ENCODE measurements at places on chromosomes 6 and 20.

GRCh38 chr6:147909640-147910039, 401.1 kb downstream of the SAMD5 start:
- DNase-seq = no peak

GRCh38 chr6:94956910-94957309, 620.4 kb upstream of the MANEA start:
- DNase-seq = no peak

DNA sequence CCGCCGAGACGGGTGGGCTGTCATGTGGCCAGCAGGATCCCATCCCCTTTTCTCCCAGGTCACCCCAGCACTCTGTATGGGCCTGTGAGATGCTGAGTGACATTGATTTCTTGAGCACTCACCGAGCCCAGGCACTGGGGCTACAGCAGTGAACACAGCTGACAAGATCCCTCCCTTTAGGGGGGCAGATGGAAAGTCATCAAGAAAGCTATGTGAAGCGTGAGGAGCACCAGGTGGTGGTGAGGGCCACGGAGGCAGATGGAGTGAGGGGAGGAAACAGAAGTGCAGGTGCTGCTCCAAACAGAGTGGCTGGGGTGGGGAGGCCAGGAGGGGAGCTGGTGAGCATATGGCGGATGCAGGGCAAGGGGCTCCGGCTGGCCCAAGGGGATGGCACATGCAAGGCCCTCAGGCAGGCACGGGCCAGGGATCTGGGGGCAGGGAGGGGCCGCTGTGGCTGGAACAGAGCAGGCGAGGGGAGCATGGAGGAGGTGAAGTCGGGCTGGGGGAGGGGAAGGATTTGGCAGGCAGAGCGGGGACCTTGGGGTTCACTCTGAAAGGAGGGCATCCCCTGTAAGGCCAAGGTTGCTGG, 184.0 kb downstream of the BMP7 start:
- no peak for DNase-seq

GRCh38 chr20:35883336-35883777, 70.9 kb downstream of the SCAND1 start:
- DNase-seq = no peak

DNA sequence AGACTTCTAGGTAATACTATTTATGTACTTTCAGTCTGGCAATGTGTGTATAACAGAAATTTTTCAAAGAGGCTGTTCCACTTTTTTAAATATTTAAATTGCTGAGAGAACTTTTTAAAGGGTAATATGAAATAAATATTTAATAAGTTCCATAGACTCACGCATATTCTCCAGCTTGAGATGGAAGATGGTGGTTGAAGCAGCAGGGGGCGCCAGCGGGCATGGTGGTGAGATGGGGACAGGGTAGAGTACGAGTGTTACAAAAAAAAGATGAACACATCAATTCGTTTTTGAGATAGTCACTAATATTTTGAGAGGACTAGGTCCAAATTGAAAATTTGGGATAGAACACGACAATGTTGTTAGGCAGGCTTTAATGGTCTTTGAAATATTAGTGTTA, 68.4 kb downstream of the RSPO3 start:
- no peak for DNase-seq

DNA sequence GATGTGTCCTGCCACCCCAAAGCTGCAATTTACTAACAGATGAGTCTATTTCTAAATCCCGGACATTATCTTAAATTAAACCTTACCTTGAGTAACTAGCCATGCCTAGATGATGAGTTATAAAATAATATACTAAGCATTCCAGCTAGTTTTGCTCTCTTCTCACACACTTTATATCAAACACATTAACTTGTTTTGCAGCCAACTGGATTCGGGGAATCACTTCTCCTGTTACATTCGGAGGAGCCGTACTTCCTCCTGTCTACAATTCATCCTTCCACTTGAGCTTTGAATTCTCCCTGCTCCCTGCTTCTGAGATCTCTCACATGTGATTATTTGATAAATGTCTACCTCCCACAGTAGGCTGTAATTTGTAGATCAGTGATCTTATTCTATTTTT, 420.1 kb downstream of the GJA1 start:
- DNase-seq = no peak

DNA sequence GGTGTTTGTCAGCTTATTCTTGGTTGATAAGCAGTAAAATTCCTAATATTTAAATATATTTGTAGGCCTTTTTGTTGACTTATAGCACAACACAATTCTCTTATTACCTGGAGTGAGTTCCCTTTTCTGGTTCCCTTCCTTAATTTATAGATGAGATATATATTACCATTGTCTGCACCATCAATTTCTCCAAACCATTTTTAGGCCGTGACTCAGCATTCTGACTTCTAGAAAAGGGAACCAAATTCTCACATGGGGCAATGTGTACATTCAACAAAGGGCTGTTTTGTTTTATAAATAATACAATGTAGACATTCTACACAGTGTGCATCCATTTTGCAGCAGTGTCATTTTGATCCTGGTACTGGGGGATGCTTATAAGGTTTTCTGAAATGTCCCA, 52.8 kb downstream of the NCOA7 start:
- DNase-seq = no peak

GRCh38 chr6:112330071-112330878, 16.9 kb upstream of the RFPL4B start:
- DNase-seq = peak; percentile 57

DNA sequence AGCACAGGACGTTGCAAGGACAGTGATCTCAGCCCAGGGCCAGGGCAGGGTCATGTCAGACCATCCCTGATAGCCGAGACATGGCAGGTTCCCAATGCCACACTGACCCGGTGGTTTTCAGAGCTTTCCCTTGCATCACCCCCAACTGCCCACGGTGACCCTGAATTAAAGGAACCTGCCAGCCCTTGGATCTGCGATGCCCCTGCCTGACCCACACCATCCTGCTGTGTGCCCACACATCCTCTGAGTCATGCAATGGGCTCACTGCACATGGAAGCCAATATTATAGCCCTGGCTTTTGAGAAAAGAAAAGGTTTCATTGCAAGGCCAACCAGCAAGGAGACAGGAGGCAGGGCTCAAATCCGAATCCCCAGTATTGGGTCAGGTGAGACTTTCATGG, 132.6 kb upstream of the CST7 start:
- DNase-seq = no peak

DNA sequence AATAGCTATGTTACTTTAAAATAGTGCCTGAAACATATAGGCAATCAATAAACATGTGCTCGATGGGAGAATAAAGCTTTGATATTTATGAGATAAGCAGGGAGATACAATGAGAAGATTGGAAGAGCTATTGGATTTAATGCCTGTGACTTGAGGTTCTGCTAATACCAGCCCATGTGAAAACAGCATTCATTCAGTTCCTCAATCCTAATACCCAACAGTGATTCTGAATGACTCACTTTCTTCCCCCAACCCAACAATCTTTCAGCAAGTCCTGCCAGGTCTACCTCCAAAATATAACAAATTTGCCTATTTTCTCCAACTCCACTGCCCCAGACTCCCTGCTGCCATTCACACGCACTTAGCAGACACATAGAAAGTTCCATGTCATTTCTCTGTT, 26.6 kb upstream of the KLHL31 start:
- DNase-seq = no peak

GRCh38 chr20:3777716-3778629, 3.3 kb downstream of the SPEF1 start:
- DNase-seq = no peak

DNA sequence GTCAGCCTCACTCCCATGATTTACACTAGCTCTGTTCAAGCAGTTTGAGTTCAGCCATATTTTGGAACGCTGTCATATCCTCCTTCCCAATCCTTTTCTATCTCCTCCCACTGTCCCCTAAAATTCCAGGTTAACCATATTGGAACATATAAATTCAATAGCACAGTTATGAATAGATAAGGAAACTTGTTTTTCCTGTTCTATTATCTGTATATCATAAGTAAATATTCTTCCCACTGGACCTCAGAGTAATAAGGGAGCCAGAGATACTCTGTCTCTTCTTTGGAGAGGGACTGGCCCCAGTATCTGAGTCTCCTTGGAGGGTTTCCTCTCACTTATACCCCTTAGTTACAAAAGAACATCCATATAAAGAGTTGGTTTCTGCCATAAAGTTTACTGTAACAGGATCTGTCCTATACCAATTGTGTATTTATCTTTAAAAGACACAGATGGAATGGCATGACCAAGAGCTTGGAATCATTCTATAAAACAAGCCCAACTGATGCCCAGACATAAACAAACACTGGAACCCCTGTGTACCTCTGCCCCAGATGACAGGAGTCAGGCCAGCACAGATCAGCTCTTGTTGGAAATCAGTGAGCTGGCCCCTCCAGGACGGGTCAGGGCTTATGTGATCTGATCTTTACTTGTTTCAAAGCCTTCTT, 67.1 kb downstream of the EPB41L2 start:
- DNase-seq = no peak

GRCh38 chr20:5067877-5068645, 51.7 kb downstream of the PCNA start:
- DNase-seq = no peak

- no peak for DNase-seq
Measured at GRCh38 chr6:88574651-88575050, 388.8 kb downstream of the RNGTT start.

DNA sequence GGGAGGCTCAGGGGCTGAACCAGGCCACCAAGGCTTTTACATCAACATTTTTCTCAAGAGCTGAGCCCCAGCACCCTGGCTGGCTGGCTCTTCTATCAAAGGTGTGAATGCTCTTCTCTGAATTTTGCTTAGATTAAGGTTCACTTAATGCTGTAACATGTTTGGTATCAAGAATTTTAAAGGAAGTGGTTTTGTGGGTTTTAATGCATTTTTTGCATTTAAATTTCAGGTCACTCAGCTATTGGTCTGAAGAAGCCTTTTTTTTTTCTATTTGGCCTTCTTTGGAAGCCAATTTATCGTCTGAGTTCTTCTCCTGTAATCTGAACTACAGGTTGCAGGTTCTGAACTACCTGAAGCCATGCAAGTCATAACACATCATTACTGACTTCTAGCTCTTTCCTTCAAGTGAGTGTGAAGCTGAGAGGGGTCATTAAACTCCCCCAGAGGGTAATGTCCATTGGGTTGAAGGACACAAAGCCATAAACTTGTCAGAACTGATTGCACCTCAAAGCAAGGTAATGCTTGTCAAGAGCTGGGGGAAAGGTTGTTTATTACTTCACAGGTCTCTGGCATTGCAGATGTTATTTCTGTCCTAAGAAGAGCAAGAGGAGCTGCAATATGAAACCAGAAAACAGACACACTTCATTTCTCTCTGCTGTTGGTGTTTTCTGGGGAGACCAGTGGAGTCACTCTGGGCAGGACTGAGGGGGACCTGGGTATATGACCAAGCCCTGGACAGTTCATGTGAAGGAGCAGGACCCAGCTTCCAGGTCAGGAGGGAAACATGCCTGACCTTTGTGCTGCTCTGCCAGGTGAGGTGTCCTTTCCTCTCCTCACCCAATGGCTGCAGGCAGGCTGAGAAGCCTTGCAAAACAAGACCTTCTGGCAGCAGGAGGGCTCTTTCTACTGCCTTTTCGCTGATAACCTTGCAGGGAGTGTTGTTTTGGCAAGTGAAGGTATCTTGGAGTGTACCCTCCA, 26.1 kb upstream of the NEDD9 start:
- no peak for DNase-seq

DNA sequence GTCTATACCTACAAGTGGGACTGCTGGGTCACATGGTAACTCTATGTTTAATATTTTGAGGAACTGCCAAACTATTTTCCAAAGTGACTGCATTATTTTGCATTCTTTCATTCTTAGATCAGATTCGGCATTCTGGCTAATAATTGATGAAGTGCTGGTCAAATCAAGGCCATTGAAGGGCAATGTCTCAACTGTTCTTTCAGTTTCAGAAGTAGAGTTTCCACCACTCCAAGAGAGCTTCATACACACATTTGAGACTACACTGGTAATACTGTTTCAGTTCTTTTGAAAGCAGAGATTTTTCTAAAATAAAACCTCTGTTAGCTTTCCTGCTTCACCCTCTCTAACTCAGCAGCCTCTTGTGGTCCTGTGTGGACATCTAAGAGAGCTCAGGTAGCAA, 154.5 kb downstream of the CFAP61 start:
- no peak for DNase-seq

- no peak for DNase-seq
Measured at GRCh38 chr20:51800872-51801121, 1.5 kb downstream of the SALL4 start.

DNA sequence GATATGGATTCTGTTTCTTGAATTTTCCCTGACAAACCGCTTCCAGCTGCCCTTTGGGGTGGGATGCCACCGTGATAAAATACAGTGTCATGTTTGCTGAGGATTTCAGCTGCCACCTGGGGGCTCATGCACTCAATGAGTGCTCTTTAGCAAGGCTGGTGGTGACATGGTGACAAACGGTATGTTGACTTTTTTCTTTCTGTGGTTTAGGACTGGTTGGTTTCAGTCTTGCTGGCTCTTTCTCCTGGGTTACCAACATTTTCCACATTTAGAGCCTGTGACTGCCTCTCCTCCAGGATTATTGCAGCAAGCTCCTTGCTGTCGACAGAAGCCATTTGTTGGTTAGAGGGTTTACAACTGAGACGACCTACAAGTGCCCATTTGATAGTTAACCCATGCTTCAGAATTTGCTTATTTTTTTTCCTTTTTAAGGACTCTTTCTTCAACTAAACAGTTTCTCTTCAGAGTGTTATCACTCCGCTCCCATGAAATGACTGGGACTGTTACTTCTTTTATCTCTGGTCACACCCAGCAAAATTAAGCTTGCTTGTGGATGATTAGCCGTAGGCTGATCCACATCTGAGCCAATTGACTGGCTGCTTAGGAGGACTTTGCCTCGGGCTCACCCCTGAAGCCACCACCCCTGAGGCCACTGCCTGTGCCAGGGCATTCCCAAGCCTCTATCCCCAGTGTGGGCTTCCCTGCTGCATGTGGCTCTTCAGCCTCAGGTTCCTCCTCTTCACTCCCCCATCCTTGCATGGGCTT, 48.4 kb upstream of the CDYL start:
- no peak for DNase-seq

DNA sequence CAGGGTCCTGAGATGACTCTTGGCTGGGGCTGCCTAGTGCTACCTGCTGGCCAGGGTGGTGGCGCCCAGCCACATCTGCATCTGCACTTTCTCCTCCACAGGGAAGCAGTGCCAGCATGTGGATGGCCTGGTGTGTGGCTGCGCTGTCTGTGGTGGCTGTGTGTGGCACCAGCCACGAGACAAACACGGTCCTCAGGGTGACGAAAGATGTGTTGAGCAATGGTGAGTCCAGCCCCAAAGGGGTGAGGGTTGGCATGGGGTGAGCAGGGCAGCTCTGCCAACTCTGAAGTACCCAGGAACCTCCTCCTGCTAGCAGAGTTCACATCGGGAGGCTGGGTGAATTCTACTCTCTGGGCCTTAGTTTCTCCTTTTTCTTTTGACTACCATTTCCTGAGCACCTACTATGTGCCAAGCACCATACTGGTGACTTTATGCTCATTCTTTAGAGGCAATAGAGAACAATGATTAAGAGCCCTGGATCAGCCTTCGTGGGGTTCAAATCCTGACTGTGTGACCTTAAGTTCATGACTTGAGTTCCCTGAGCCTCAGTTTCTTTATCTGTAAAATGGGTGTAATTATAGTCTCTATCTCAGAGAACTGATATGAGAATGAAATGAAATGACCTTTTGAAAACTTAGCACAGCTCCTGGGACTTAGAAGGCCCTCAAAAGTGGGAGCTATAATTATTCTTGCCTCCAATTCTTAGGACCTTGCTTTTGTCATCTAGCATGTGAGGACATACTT, 2.1 kb downstream of the BPIFB4 start:
- DNase-seq = no peak

Data from keratinocyte (primary cell).